ENCODE measurements at places on chromosomes 13 and 19.

DNA sequence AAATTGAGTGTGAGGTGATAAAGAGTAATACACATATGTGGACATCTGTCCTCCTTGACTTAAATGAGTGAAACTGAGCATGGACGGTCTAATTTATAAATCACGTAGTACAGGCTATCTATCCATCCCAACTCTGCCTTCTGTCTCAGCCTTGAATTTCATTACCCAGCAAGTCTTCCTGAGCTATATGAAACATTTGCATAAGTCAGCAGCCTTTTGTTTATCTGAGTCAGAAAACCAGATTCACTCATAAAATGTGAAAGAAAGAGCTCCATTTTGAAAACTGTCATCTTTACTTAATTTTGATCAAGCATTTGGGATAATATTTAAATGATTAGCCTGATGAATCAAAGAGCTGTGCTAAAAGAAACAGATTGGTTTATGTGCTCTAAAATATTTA is 197.9 kb downstream of the LHFPL6 start:
- no peak for DNase-seq

DNA sequence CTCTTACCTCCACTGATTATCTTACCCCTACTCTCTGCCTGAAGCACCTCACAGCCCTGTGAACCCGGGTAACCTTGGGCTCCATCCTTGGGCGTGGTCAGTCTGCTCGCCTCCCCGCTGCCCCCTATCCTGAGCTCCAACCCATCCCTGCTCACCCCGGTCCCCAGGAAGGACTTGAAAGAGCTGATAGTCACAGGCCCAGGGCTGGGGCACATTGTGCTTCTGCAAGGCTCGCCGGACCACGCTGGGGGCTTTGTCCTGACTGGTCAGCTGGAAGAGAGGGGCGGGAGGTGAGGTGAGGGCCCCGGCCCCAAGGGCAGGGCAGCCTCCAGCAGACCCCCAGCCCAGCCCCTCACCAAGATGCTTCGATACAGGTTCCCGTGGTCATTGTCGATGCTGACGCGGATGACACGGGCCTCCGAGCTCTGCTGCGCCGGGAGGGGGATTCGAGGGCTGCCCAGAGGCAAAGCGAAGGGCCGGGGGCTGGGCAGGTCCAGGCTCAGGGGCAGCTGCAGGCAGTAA is 13.0 kb upstream of the EPOR start:
- DNase-seq, result no peak

DNA sequence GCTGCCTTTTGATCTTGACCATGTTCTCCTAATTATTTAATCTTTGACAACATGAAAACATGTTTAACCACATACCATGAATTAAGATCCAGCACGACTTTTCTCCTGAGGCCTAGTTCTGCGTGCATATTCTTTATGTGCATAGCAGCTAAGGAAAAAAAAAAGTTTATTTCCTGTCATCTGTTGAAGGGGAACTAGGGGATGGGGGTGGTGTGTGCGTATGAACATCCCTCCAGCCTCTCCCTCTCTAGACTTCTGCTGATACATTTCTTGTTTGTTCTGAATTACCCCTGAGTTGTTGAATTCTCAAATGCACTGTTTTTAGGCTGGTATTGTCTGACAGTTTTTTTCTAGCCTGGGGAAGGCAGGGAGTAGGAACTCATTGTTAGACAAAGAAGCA is 543.3 kb downstream of the FGF9 start:
- no peak for DNase-seq

- DNase-seq, result no peak
Observed at GRCh38 chr13:39210961-39211534, 172.8 kb downstream of the NHLRC3 start.

GRCh38 chr13:109401891-109402290 is 384.5 kb downstream of the IRS2 start:
- DNase-seq, result no peak

GRCh38 chr19:17530586-17530985 is 19.1 kb downstream of the PGLS start:
- DNase-seq, result no peak

DNA sequence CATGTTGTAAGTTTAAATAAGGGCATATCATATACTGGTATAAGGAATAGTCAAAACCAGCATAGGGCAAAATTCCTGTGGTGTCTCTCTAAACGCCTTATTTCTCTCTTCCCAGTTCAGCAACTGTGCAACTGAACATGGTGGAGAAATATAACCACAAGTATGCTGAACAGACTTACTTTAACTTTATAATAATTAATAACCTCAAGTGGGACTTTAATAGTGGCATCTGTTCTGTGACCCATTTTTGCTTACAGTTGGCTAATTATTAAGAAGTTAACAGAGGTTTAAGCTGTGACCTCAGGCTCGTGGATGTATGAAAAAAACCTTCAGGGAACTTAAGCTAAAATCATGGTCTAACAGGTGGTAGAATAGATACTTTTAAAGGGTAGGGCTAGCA is 54.3 kb downstream of the MICU2 start:
- no peak for DNase-seq

DNA sequence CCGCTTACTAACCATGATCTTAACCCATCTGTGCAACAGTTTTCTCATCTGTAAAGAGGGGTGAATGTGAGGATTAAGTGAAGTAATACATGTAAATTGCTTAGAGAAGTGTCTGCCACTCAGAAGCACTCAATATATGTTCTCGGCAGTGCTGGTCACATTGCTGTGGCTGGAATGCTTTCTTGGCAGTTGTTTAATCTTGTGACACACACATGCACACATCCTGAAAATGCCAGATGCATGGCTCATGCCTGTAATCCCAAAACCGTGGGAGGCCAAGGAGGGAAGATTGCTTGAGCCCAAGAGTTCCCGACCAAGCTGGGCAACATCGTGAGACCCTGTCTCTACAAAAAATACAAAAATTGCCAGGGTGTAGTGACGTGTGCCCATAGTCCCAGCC is 4.9 kb upstream of the DMKN start:
- DNase-seq, result no peak

- DNase-seq, result no peak
Observed at GRCh38 chr19:58326501-58326913, 287 bp upstream of the ZSCAN22 start.

- no peak for DNase-seq
Observed at GRCh38 chr19:38434549-38435051, 1.1 kb downstream of the RYR1 start.

- no peak for DNase-seq
Observed at GRCh38 chr13:19772306-19772705, 10.4 kb downstream of the PSPC1 start.

DNA sequence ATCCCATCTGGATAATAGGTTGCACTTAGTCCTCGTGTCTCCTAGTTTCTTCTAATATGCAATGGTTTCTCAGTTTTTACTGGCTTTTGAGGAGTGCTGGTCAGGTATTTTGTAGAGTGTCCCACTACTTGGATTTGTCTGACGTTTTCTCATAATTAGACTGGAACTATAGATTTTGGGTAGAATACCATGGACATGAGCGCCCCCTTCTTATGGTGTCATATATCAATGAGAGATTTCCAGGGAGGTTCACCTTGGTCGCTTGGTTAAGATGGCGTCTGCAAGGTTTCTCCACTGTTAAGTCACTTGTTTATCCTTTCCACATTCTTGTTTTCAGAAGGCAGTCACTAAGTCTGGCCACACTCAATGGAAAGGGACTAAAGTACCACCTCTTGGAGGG is 6.7 kb downstream of the SOHLH2 start:
- no peak for DNase-seq

- DNase-seq, result peak; percentile 8
Observed at GRCh38 chr13:106619688-106620555, 52.0 kb upstream of the ARGLU1 start.

DNA sequence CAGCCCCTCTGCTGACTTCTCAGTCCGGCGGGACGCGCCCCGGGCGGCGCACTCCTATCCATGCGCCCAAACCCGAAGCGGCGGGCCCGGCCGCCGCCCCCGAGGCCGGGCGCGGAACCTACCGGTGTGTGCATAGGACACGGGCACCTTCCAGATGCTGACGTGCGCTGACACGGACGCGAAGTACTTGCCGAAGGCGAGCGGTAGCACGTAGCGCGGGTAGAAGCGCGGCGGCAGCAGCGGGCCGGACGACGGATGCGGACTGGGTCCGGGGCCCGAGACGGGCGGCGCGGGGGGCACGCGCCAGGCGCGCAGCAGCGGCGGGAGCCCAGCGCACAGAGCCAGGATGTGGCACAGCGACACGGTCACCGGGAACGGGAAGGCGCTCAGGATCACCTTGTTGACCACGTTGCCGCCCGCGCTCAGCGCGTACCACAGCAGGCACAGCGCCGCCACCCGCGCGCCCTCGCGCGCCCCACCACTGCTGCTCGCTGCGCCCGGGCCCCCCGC is 338 bp downstream of the SLC35E1 start:
- DNase-seq, result peak; percentile 24

- no peak for DNase-seq
Observed at GRCh38 chr19:9013988-9014387, 3.8 kb upstream of the MUC16 start.

GRCh38 chr13:26185720-26186117 is 36.4 kb downstream of the RNF6 start:
- no peak for DNase-seq

DNA sequence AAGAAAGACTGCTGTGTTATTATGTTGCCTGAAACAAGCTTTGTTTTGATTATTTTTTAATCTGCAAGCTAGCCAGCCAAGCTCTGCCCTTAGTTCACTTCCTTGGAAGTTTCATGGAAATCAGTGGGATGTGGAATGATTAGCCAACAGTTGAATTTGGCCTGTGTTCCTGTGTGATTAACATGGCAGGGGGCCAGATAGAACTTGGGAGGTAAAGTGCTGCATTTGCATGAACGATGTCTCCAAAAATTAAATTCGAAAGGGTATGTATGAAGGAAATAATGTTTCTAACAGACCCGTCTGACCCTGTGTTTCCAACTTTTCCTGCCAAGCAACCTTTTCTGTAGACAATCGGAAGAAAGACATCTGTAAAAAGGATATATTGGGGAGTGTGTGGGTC is 32.2 kb downstream of the UFM1 start:
- no peak for DNase-seq

GRCh38 chr13:75934889-75935288 is 298.8 kb downstream of the LMO7 start:
- no peak for DNase-seq

DNA sequence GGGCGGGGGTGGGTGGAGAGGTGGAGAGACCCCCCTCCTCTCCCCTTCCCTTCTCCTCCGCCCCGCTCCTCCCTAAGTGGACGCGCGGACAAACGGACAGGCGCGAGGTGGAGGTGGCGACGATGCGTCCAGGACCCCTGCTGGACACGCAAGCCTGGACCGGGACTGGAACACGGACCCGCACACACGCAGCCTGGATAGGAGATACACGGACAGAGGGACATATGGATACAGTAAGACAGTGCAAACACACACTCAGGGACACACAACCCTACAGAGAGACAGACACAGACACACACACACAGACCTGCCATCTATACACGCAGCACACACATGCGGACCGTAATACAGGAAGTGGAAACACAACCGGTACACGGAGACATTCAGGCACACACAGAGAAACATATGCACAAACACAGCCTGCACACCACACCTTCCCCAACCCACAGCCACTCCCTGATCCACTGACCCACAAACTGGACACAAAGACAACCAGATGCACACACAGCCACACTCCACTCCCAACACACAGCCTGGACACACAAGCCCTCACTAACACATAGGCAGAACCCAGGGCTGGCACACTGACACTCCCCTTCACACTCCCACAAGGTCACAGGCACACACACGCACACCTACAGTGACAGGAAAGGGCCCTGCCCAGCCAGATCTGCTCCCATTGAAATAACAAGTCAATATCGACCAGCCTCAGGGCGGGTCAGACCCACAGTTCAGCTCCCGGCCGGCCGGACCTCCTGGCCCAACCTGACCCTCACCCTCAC is 696 bp upstream of the ERFL start:
- peak; percentile 59 for DNase-seq

DNA sequence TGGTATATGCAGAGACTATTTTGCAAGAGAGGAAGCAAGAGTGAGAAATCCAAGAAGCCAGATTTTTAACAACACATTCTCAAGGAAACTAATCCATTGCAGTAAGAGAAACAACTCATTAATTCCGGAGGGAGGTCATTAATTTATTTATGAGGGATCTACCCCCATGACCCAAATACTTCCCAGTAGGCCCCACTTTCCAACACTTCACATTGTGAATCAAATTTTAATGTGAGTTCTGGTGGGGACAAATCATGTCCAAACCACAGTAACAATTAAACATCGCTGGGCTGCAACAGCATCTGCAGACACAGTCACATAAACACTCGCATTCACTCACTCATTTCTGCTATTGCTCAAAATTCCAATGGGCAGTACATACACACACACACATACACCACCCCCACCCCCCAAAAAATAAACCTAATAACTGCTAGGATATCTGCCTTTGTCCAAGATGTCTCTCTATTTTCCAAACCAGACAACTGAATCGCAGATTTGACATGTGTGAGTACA is 1483.7 kb downstream of the PCDH9 start:
- DNase-seq, result no peak

Measured in CD4-positive, alpha-beta T cell treated with Interleukin-6 at 100 ng/mL for 8 hours (primary cell).